ENCODE measurements at places on chromosomes 2 and 18.

DNA sequence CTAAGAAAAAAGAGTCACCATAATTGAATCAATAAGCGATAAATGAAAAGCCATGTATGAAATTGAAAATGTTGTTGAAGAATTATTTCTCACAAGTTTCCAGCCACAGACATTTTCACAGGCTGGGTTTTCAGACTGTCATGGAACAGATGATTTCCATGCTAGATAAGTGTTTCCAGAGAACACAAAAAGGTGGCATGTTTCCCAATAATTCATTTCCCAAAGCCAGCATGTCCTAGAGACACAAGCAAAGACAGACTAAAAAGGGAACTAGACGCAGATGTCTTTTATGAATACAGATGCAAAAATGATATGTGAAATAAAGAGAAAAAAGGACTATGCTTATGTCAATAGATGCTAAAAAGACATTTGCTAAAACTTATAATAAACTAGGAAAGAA, 255.1 kb downstream of the EIPR1 start:
- DNase-seq = no peak

GRCh38 chr2:214069254-214069653, 341.6 kb upstream of the VWC2L start:
- no peak for DNase-seq

DNA sequence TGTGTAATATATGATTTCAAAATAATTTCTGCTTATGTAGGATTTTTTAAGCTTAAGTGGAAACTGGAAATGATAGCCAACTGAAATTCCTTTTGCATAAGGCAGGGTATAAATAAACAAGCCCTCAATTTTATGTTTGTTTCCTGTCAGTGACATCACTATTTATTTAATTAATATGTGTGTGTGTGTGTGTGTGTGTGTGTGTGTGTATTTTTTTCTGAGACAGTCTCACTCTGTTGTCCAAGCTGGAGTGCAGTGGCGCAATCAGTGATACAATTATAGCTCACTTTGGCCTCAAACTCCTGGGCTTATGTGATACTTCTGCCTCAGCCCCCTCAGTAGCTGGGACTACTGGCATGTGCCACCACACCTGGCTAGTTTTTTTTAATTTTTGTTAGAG, 29.3 kb upstream of the CYP20A1 start:
- no peak for DNase-seq

GRCh38 chr2:168136392-168136977, 110.9 kb downstream of the STK39 start:
- DNase-seq = no peak

GRCh38 chr2:211944572-211944971, 594.0 kb downstream of the ERBB4 start:
- DNase-seq = no peak

GRCh38 chr18:27276479-27276878, 91.4 kb upstream of the CHST9 start:
- no peak for DNase-seq

DNA sequence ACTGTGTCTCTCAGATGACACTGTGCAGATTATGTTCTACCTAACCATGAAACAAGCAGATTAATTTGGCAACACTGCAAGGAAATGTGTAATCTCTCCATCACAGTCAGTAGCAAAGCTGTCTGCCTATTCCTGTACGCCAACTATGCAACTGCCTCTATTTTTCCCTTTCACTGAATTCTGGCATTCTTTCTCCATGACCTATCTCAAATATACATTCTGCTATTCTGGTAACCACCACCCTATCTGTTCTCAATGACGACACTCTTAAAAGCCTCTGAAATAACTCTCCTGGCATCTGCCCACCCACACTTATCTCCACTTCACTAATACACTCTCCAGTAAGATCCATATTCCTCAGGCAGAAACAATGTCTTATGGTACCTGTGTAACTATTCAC, 78.7 kb downstream of the ABCA12 start:
- no peak for DNase-seq

GRCh38 chr2:235806986-235807750, 313.3 kb downstream of the AGAP1 start:
- peak; percentile 82 for DNase-seq

DNA sequence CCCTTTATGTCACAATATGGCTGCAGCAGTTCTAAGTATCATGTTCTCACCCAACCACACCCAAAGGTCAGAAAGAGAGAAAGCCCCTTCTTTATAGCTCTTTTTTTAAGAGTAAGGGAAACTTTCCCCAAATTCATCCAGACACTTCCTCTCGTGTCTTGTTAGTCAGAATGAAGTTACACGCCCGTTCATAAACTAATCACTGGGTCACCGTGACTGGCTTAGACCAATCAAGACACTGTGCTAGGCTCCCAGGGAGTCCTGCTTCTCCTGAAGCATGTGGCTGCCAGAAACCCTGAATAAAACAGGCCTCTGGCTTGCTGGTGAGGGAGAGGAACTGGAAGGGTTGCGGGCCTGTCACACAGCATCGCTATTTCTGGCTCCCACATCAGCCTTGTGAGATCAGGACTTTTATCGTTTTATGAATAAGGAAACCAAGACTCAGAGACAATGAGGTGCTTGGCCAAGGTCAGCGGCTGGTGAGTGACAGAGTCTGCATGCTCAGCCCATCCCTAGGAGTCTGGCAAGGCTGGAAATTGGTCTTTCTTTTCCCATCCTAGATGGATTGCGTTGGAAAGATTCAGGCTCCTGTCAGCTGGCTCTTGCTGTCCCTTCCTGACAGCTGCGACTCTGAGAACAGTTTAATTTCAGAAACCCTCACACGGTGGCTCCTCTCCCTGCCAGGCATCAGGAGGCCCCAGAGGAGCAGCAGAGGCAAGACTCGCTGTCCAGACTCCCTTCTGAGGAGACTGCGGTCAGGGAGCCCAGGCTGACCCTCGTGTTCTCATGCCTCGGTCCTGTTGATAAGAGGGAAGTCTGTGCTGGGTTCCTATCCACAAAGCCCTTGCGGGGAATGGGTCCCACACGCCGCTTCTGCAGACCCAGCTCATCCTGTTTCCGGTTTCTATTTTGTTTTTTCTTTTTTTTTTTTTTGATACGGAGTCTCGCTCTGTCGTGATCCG, 104.5 kb upstream of the TAF1B start:
- DNase-seq = no peak

DNA sequence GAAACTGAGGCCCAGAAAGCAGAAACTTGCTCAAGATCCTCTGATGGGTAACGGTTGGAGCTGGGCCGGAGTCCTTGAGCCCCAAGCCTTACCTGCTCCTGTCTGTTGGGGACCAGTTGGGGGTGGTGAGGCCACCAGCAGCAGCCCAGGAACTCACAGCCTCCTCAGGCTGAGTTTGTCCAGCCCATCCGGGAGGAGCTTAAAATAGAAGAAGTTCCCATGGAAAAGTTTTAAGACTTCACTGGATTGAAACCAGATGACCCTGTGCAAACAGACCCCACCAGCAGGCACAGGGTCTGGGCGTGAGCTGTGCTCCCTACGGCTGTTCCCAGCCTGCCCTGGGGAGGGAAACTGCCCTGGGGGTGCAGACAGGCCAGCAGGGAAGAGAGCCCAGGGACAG, 40.6 kb upstream of the FOSL2 start:
- no peak for DNase-seq

DNA sequence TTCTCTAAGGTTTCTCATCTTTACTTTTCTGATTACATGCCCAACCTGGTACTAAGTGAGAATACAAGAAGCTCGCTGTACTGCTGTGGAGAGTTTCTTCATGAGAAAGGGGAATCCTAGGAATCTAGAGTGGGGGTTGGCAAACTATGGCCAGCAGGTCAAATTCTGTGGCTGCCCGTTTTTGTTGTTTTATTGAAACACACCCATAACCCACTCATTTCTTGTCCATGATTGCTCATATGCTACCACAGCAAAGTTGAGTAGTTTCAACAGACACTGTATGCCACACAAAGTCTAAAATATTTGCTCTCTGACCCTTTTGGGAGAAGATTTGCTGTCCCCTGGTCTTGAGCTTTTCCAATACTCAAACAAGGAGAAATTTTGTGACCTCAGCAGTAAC, 58.8 kb downstream of the C2orf74 start:
- DNase-seq = no peak

DNA sequence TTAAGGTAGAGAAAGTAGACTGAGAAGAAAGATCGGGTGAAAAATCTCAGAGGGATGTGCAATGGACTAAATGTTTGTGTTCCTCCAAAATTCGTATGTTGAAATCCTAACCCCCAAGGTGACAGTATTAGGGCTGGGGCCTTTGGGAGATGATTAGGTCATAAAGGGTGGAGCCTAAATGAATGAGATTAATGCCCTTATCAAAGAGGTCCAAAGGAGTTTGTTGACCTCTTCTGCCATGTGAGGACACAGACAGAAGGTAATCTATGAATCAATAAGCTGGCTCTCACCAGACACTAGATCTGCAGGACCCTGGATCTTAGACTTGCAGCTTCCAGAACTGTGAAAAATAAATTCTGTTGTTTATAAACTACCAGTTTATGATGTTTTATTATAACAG, 2.7 kb upstream of the NMI start:
- no peak for DNase-seq

DNA sequence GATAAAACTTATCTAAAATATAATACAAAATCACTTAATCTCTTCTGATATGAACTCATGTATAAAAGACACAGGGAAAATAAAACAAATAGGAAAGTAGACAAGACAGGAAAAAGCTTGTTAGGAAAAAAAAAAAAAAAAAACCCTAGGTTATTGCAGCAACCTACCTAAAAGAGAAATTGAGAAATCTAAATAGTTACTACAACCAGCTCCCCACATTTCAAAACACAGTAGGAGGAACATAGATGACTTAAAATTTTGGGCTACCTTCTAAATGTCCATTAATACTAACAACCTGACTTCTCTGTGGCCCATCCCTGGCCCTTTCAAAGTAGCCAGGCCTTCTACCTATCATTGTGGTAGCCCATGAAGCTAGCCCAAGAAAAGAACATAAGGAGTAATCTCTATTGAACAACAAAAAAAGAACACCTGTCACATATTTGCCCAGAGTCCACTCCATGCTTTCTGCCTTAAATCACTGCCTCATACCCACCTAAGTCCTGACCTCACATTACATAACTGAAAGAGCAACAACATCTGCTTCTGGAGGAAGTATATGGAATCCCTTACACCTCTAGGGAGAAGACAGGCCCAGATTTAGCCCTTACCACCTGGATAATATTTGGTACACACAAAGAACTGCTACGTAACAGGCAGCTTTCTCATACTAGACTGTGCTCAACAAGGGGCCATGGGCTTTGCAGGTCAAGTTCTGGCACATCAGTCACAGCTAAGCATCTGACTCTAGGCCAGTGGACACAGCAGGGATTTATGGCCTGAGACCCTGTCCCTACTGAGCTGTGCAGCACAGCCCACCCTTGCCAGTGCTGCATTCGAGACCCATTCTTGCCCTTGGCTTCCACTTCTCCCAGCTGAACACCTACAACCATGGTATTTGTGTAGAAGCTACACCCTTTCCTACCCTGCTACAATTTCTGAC, 8.5 kb downstream of the SUCLG1 start:
- no peak for DNase-seq

- peak; percentile 39 for DNase-seq
Measured at GRCh38 chr2:240216167-240216566, 75.7 kb upstream of the OTOS start.

DNA sequence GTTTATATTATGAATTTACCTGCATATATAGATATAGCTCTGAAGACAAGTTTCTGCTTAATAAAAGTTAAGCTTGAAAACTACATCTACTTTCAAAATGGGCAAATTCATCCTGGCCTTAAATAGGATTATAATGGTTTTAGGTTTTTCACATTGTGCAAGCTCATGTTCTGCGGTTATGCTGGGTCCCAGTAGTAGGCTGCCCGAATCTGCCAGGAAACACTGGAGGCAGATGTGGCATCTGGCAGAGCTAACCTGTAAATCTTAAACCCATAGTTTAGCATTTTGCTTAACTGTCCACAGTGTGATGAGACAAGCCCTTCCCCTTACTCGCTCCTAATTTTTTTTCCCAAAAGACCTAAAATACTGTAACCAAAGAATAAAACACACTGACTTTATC, 234.2 kb downstream of the TCF4 start:
- DNase-seq = no peak

GRCh38 chr18:35158728-35159450, 81.9 kb upstream of the ZNF397 start:
- no peak for DNase-seq

GRCh38 chr2:107633580-107634147, 193.0 kb upstream of the RGPD4 start:
- no peak for DNase-seq

DNA sequence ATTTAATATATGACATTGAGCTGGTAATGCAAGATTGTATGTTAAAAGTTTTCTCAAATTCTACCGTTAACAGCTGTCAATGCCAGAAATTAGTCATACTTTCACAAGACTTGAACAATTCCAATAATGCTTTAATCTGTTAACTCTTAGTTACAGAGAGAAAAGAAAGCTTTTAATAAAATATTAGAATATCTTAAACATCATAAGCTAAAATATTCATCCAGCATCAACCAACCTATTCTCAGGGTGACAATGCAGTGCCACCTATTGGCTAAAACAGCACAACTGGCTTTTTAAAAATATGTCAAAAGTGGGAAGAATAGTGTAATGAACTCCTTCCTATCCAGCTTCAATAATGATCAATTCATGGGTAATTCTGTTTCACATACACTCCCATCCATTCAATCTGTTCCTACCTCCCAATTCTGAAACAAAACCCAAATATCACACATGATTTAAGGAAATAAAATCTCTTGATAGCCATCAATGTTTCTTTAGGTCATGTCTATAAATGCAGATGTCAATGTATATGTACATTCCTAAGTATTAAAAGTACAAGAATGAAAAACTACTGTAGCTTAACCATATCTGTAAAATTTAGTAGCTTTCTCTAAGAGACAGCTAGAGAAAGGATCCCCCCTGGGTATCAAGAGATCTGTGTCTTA, 79.8 kb upstream of the CCDC141 start:
- no peak for DNase-seq

GRCh38 chr2:239177325-239177724, 223.5 kb downstream of the HDAC4 start:
- DNase-seq = no peak

DNA sequence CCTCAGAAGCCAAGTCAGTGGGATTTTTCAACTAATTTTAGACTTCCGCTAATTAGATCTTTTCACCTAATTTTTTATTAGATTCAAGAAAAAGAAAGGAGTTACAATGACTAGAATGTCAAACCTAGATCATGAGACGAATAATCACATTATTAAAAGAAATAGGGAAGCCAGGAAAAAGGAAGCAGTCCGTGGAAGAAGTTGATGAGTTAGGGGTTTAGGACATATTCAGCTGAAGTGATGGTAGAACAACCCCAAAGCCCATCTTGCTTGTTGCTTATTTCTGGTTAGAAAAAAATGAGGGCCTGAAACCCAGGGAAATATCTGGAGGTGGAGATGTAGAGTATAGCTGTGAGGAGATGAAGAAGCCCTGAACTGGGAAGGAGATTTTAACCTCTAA, 8.0 kb downstream of the KLF7 start:
- DNase-seq = no peak

- DNase-seq = no peak
Measured at GRCh38 chr2:149613704-149614103, 26.1 kb upstream of the MMADHC start.

- DNase-seq = no peak
Measured at GRCh38 chr2:12469141-12469561, 247.6 kb upstream of the TRIB2 start.

- no peak for DNase-seq
Measured at GRCh38 chr18:67486534-67486933, 30.0 kb downstream of the DSEL start.

- DNase-seq = peak; percentile 71
Measured at GRCh38 chr2:176490061-176490861, 221.0 kb downstream of the MTX2 start.

Measured in H7 (cell line).